ENCODE measurements at places on chromosomes 7 and 10. TPM values are rescaled to one million over a fixed set of nuclear protein-coding genes. Genes with fewer than 3 reads are reported as not detected.

Gene FAM180A
- 3.0 TPM for total RNA-seq

GRCh38 chr10:7337431-7338171 is 73.2 kb downstream of the SFMBT2 start:
- no peak for DNase-seq

DNA sequence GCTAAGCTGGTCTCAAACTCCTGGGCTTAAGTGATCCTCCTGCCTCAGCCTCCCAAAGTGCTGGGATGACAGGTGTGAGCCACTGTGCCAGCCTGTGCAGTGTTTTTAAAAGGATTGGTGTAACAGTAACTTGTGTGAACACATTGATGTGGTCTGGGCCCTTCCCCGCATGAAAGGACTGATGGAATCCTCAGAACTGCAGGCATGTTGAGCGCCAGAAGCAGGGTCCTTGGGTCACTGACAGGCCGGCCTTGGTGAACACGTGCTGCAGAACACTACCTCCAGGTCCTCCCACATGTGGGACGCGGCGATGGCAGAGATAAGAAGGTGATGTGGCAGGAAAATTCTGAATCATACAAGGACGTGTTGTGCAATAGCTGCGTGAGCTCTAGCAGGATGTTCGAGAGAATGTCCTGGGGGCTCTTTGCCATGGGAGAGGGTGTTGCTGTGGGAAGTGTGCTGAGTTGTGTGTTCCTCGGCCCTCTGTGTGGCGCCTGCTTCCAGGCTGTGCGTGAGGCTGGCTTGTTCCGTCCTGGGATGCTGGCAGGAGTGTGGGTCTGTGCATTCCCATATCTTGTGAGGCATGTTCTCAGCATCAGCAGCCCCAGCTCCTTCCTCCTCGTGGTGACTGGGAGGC is 68.2 kb downstream of the DNAJB6 start:
- no peak for DNase-seq

DNA sequence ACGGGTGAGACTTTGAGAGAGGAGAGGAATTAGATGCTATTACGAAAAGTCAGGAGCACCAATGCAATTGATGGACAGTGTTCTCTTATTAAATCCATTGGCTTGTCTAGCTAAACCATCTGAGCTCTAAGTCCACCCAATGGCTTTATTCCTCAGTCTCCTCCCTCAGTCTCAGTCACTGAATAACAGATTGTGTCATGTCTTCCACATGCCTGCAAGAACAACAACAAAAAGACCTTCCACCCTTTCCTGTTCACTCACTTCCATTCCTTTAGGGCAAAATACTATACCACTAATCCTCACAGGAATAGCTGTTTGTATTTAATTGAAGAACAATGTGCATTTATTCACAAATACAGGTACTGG is 154.8 kb upstream of the LAMB4 start:
- DNase-seq = no peak

- DNase-seq = no peak
These were observed 11.3 kb downstream of the ALKBH4 start for GRCh38 chr7:102453319-102453718.

DNA sequence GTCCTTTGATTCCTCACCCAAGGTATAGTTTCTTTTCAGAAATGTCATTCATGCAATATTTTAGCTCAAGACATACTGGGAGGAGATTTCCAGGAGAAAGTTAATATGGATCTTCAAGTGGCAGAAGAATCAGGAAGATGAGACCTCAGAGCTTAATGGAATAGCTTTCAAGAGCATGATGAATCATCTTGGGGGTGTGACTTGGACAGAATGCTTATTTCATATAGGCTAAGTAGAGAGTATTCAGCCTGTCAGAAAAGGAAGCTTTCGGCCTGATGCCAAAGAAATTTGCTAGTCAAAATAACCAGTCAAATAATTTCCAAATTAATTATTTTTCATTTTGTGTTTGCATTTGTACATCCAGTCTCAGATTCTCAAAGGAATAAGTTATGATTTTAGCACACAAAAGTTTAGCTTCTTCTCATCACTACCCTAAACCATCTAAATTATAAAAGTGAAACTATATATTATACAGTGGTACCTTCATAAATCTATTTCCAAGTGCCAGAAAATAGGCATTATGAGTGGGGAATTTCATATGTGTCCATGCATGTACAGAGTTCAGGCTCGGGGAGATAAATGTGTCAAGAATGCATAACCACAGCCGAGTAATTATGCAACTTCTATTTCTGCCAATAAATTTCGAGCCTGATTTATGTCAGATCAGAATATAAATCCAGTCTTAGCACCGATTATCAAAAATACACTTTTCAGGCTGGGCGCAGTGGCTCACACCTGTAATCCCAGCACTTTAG is 27.3 kb upstream of the CALD1 start:
- no peak for DNase-seq

DNA sequence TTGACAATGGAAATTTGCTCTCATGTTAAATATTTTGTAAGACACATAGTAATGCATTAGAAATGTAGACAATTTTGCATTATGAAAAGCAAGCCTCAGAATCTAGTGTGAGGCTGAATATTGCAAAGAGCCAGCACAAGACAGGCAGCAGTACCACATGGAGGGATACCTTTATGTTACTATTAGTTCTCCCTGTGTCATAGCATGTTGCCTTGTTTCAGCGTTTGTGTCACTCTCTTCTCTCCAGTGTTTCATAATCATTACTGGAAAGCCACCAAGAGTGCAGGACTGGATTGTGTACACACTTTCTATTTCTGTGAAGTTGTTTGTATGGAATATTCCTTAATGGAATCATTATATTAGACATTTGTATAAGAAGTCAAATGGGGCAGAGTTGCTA is 8.5 kb downstream of the AHR start:
- no peak for DNase-seq

Gene GUSB
- 88.6 TPM for total RNA-seq

- no peak for DNase-seq
These were observed 118.5 kb upstream of the DIP2C start for GRCh38 chr10:807958-808353.

DNA sequence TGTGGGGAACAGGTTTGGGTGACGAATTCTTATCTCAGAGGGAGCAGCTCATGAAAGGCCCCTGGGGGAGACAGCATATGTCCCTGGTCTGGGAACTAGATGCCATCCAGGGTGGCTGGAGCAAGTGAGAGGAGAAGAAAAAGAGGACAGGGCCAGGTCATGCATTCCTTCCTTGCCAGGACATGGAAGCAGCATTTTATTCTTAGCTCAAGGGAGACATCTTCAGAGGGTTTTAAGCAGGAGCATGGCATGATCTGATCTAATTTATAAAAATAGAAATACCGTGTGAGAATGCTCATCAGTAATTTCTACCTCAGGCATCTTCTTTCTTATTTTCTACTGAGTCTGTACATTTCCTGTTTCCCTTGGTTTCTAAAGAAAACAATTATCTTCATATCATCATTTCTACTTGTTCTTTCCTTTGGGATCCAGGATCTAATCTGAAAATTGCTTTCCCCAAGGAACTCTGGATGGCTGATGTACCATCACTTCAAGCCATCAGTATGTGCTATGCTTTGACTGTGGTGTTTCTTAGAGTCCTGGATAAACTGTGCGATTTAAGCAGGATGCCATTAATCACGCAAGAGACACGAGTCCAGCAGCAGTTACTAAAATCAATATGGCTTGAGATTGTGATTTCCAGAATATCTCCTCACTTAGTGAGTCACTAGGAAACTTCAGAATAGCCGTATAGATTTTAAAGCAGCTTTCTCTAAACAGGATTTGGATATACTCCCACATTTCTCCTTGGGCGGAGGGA is 386.2 kb downstream of the GALNT17 start:
- DNase-seq = no peak

DNA sequence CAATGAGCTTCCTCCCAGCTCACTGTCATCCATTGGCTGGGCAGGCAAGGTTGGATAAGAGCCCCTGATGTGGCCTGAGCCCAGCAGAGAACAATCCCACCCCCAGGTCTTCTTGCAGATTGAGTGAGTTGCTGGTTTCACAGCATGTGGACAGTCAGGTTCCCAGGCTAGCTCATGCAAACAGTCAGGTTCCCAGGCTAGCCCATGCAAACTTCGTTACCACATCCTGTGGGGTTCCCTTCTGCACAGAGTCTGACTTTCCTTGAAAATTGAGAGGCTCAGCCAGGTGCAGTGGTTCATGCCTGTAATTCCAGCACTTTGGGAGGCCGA is 67.1 kb downstream of the TMEM130 start:
- DNase-seq = no peak

DNA sequence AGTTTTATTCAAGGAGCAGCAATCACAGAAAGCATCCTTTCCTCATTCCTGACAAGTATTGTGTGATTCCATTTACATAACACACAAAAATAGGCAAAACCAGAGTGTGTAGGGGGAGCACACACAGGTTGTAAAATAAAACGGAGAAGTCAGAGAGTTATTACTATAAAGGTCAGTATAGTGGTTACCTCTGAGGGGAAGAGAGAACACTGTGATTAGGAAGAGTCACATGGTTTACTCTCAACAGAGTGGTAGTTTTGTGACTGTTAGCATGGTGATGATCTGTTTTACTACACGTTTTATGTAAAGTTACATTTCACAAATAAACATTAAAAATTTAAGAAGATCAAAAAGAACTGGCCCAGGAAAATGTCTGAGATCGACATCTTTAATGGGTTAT is 74.6 kb downstream of the VPS41 start:
- no peak for DNase-seq

Gene ZNF503
- 28.3 TPM for total RNA-seq

DNA sequence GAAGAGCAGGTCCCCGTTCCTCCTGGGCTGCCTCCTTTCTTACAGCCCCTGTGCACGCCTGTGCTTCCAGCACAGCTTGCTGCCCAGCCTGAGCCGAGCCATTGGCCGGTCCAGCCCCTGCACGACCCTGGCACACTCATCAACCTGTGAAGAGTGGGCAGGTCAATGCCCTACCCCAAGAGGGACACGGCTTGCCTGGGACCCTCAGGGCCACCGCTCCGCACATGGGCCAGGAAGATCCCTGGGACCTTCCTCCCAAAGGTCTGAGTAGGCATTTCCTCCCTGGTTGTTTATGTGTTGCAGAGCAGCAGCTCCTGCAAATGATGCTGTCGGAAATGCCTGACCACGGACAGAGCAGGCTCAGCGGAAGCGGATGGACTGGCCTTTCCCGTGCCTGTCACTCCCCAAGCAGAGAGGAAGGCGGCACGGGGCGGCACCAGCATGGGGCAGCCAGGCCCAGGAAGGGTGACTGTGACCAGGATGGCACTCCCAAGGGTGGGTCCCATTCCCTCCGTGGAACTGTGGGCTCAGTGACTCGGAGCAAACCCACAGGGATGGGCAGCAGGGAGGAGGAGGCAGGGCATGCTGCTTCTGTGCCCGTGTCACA is 252.5 kb downstream of the TNS3 start:
- DNase-seq = no peak

DNA sequence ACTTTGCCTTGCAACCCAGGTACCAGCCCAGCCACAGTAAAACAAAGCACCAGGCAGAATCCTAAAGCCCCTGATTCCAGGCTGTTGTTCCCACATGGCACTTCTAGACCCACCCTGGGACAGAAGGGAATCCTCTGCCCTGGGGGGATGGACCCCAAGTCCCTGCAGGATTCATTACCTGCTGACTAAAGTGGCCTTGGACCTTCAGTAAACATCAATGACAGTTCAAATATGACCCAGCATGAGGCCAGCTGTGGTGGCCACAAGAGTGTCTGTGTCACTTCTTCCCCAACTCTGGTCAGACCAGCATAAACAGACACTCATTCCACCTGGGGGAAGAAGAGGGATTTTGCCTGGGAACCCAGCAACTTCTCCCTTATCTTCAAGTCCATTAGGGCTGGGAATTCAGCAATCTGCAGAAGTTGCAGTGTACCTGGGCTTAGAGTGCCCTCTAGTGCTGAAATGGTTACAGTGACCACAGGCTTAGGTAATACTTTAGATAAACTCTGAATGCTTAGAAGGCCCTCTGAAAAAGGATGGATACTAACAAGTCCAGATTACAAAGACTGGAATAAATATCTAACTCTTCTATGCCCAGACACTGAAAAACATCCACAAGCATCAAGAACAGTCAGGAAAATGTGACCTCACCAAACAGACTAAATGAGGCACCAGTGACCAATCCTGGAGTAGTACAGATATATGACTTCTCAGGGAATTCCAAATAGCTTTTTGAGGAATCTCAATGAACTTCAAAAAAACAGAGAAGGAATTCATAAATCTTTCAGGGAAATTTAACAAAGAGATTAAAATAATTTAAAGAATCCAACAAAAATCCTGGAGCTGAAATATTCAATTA is 108.5 kb upstream of the TMEM168 start:
- no peak for DNase-seq

DNA sequence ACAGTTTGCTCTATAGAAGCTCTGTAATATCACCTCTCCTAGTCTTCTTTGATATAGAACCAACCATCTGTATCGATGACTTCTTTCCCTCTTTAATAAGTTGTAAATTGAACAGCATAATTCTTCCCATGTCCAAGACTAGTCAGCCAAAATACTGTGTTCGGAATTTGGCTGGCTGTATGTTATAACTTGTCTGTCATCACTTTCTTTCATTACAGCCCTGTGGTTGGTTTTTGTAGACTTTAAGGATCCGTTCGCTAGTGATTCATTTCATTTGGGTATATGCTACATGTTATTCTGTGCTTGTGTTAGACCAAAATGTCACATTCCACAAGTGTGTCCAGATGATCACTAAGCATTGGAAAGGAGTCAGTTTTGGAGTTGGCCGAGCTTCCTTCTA is 155.4 kb upstream of the ITGB1 start:
- DNase-seq = no peak

- DNase-seq = no peak
These were observed 44.7 kb upstream of the ZNF800 start for GRCh38 chr7:127437241-127437640.

DNA sequence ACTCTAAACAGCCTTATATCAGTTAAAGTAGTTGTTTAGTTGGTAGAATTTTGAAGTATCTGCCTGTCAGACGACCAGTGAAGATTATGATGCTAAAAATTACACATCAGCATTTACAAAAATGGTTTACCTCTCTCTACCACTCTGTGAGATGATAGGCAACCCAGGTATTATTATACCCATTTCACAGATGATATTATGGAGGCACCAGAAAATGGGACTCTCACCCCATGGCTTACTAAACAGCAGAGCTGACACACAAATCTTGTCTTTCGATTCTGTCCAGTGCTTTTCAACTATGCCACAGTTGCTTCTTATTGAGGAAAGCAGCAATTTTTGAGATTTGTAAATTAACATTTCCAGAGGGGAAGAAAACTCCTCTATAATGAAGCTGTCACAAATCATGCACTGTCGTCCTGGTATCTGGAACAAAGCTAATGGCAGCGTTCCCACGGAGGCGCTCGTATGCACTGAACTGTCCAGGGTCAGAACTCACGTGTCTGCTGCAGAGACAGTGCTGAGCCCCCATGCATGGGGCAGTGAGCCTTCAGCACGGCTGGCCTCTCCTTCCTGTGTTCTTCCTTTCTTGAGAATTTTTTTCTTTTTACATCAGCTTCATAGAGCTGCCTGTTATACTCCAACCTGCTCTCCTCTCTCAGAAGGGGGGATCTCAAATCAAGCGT is 381.1 kb downstream of the SDK1 start:
- DNase-seq = no peak

Gene SFTPA1
- total RNA-seq = 10,352 TPM

Gene PNLIP
- total RNA-seq = not detected

DNA sequence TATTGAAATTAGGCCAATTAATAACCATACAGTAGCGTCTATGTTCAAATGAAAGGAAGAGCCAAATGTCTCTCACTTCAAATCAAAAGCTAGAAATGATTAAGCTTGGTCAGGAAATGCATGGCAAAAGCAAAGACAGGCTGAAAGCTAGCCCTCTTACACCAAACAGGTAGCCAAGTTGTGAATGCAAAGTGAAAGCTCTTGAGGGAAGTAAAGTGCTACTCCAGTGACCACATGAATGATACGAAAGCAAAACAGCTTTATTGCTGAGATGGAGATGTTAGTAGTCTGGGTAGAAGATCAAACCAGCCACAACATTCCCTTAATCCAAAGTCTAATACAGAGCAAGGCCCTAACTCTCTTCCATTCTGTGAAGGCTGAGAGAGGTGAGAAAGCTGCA is 123.8 kb downstream of the TEX36 start:
- no peak for DNase-seq
